KG1 (cell line): ENCODE measurements at places on chromosomes 13 and 19.

DNA sequence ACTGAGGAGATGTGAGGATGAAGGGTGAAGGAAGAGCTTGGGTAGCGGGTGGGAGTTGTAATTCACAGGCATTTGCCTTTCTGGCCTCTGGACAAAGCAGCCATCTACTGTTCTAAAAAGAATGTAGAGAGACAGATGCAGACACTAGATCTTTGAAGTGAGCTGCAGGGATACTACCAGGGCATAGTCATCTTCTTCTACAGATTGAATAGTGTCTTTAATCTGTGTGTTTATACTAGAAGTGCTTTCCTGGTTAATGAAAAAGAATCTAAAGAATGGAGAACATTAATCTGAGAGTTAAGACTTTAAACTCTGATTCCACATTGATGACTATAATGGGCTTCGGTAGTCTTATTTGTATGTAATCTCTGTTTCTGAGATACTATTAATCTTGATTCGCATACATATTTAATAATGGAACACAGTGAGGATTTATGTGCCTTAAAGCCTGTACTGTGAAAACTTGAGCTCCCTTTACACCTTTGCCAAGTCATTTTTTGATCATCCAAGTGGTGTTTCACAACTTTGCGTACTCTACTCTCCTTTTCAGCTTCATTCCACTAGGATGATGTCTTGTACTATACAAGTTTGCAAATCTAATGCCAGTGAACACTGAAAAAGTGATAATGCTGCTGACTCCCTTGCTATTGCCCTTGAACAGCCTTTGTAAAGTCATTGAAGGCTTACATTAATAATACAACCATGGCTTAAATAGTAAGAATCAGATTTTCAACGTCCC is 2199.4 kb upstream of the PCDH20 start:
- DNase-seq: no peak

- DNase-seq: no peak
Observed at GRCh38 chr19:6797646-6798045, 25.1 kb downstream of the VAV1 start.

- DNase-seq: no peak
Observed at GRCh38 chr13:111508164-111508870, 187.9 kb downstream of the TEX29 start.

GRCh38 chr13:51052581-51052980 is 58.5 kb downstream of the C13orf42 start:
- DNase-seq: no peak

GRCh38 chr19:6313398-6313969 is 19.9 kb downstream of the ACER1 start:
- DNase-seq: no peak

GRCh38 chr19:42515241-42515832 is 12.9 kb downstream of the CEACAM1 start:
- DNase-seq: no peak

GRCh38 chr19:39308531-39309304 is 11.9 kb downstream of the LRFN1 start:
- DNase-seq: no peak

GRCh38 chr19:3409346-3410064 is 43.1 kb downstream of the NFIC start:
- DNase-seq: no peak

GRCh38 chr19:30888937-30889336 is 460.3 kb downstream of the TSHZ3 start:
- no peak for DNase-seq

DNA sequence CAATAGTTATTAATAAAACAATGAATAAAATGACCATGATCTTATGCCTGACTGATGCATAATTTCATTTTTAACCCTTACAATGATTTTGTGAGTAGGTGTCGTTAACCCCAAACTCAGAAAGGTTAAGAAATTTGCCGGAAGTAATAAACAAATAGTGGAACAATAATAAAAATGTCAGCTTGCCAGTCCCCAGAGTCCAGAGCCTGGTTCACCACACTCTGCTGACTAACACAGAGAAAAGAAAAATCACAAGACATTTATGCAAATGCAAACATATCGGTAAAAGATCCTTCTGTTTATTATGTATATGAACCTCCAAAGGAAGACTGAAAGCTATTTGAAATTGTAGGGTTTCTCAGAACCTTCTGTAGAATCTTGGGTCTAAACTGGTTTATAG is 563.7 kb downstream of the EFNB2 start:
- no peak for DNase-seq

- DNase-seq: no peak
Observed at GRCh38 chr19:46435009-46435408, 6.3 kb upstream of the PNMA8C start.

DNA sequence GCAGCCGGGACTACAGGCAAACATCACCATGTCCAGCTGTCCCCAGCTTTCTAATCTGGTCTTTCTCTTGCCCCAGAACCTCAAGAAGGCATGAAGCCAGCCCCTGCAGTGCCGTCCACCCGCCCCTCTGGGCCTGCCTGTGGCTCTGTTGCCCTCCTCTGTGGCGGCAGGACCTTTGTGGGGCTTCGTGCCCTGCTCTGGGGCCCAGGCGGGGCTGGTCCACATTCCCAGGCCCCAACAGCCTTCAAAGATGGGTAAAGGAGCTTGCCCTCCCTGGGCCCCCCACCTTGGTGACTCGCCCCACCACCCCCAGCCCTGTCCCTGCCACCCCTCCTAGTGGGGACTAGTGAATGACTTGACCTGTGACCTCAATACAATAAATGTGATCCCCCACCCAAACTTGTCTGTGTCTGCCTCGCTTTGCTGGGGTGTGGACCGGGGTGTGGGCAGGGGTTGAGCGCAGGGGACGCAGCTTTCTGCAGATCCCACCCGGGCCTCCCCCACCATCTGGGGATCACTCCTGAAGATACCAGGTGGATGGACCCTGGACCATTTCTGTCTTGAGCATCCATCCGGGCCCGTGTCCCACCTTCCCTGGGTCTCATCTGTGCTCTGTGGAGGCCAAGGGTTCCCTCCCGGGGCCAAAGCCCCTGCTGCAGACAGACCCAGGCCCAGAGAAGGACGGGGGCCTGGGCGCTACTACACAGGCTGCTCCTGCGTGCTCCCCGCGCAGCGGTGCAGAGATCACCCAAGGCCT is 15.3 kb downstream of the PRKCSH start:
- DNase-seq: no peak

GRCh38 chr19:49637821-49638738 is 1.9 kb downstream of the RRAS start:
- no peak for DNase-seq

DNA sequence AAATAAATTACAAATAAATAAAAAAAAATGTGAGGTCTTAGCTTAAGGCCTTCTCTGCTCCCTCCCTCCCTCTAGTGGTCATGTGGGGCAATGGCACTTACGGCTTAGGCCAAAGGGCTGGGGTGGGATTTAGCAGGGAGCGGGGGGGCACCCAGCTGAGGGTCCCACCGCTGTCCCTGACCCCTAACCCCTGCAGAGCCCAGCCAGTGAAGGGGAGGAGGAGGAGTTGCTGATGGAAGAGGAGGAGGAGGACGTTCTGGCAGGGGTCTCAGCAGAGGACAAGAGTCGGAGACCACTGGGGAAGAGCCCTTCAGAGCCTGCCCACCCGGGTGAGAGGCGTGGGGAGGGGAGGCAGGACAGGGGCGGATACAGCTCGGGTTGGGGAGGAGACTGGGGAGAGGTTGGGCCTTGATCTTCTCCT is 9.3 kb downstream of the MPND start:
- no peak for DNase-seq

- no peak for DNase-seq
Observed at GRCh38 chr13:98252931-98253470, 75.9 kb upstream of the RNF113B start.

GRCh38 chr19:19171821-19172532 is 1.9 kb upstream of the MEF2B start:
- DNase-seq: no peak
